Fibroblast of lung (primary cell): ENCODE measurements at places on chromosomes 5 and 9.
A peak's percentile ranks its signal among the peaks of the same experiment; 100 is the strongest.

- peaks cover 11% of the 10 kb centered on the region for H3K36me3 ChIP-seq
- H3K4me3 ChIP-seq, result peak overlapping the region; percentile 88
- peak; percentile 40 for DNase-seq
- peak overlapping the region; percentile 91 for H3K27ac ChIP-seq
- no peaks in the 10 kb centered on the region for H3K27me3 ChIP-seq
- H3K4me1 ChIP-seq, result peaks cover 3% of the 10 kb centered on the region
Measured at GRCh38 chr5:58459146-58460001, 512 bp downstream of the PLK2 start.

DNA sequence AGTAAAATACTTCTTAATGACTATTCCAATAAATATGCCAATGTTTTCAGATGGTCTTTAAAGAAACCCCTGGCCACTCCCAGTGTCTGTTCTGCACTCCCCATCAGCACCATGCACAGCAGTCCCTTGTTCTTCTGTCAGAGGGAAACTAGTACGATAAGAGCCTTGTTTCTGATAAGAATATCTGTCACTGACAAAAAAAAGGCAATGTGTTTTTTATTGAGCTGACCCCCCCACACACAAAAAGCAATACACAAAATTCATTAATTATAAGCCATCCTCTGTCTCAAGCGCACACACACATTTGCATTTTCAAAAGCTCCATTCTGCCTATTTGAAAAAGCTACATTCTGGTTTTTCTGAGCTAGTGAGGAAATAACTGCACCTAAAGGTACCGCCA lies 119.1 kb downstream of the ENC1 start:
- no peak for DNase-seq
- H3K4me1 ChIP-seq, result peaks cover 2% of the 10 kb centered on the region
- no peaks in the 10 kb centered on the region for H3K36me3 ChIP-seq
- no peak overlapping the region for H3K27ac ChIP-seq
- H3K4me3 ChIP-seq, result no peak overlapping the region

- no peaks in the 10 kb centered on the region for H3K27me3 ChIP-seq
- DNase-seq, result peak; percentile 73
- H3K27ac ChIP-seq, result no peak overlapping the region
- no peaks in the 10 kb centered on the region for H3K4me1 ChIP-seq
Measured at GRCh38 chr9:81150016-81150625, 539.2 kb downstream of the TLE1 start.

GRCh38 chr5:2000591-2000990 lies 117.9 kb upstream of the IRX4 start:
- H3K4me3 ChIP-seq, result no peak overlapping the region

DNA sequence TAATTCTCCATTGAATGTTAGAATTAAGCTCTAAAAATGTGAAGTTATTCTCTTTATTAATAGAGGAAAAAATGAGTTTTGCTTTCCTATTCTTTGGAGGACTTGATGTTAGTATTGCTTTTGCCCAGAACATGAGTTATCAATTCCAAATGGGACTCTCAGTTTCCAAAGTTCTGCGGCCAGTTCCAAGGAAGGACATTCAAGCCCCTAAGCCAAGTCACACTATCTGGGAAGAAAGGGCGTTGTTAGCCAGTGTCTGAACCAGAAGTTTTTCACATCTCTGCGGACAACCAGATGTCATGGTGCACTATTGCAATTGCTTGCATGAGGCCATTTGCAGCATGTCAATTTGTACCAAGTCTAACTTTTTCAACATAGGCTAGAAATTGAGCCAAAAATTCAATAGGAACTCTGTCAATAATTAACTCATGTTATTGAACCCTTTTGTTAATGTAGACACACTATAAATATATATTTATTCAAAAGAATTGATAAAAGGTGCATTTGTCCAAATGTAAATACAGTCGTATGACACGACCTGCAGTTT lies 183.3 kb upstream of the PIK3R1 start:
- H3K4me1 ChIP-seq, result peaks cover 13% of the 10 kb centered on the region
- no peak for DNase-seq
- no peak overlapping the region for H3K4me3 ChIP-seq
- H3K36me3 ChIP-seq, result no peaks in the 10 kb centered on the region
- H3K27me3 ChIP-seq, result no peaks in the 10 kb centered on the region

DNA sequence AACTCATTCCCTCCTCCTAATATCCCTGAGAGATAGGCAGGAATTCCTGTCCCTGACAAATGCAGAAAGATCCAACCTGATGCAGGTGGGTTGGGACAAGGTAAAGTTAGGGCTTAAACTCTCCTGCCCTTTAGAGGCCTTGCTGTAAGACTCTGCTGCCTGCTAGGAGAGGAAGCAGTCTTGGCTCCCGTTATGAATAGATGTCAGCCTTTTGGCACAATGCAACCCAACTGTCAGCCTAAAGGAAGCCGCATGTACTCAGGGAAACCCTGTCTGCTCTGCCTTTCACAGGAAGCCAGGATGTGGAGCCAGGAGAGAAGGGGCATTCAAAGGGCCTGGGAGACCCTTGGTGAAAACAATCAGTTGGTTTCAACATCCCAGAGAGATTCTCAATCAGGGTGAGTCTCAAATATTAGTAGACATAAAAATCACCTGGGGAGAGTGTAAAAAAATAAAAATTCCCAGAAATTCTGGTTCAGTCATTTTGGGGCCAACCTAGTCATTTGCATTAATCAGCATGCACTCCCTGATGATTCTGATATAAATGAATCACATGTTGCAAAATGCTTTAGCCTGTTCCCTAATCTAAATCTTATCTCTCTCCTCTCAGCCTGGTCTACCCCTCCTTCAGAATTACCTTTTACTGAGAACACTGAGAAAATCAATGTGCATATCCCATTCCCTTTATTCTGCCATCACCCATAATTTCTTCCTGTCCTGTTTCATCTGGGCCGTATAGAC lies 136.2 kb upstream of the TRIM32 start:
- DNase-seq, result peak; percentile 63
- peaks cover 40% of the 10 kb centered on the region for H3K4me1 ChIP-seq
- H3K4me3 ChIP-seq, result no peak overlapping the region
